ENCODE measurements at places on chromosomes 2 and 18.

GRCh38 chr2:48448274-48449061, 81.5 kb upstream of the STON1 start:
- no peak for DNase-seq

DNA sequence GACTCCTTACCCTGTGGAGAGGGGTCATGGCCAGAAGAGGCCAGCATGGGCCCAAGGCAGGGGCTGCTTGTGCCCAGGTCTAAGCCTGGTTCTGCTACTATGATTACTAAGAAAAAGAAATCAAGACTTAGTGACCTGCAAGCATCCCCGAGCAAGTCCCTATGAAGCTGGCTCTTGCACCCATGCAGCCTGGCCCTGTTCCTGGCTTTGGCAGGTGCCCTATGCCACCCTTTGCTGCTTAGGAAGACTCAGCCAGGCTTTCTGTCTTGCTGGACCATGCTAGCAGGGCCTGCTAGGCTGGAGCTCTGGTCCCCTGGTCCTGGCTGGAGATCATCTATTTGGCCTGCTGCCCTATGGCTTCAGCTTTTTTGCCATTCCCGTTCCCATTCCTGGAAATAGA, 309.4 kb upstream of the EPAS1 start:
- no peak for DNase-seq

GRCh38 chr18:36467614-36468013, 170.1 kb downstream of the FHOD3 start:
- no peak for DNase-seq

DNA sequence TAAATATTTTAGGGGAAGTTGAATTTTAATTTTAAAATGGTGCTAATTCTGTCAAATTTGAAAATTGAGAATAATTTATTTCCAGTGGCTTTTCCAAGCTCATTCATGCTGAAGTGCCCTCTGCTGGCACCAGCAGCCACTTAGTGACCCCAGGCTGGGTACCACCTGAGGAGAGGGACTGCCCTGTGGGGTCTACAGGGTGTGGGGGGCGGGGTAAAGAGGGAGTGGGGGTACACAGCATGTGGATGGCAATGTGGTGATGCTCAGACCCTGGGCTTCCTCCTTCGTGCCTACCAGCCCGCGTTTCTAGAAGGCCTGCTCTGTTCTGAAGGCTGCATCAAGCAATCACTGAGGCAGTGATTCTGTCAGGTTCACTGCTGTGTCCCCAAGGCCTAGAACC, 45.1 kb upstream of the SCLY start:
- DNase-seq: no peak

- DNase-seq: no peak
Measured at GRCh38 chr2:230798769-230799399, 65.9 kb upstream of the ITM2C start.

- no peak for DNase-seq
Measured at GRCh38 chr2:201964631-201965206, 68.9 kb upstream of the FZD7 start.

- DNase-seq: no peak
Measured at GRCh38 chr2:201698588-201699226, at the start of gene MPP4. MPP4 (minus strand) TSS chr2:201698644; CDS start chr2:201693954, 4,690 bp downstream.

DNA sequence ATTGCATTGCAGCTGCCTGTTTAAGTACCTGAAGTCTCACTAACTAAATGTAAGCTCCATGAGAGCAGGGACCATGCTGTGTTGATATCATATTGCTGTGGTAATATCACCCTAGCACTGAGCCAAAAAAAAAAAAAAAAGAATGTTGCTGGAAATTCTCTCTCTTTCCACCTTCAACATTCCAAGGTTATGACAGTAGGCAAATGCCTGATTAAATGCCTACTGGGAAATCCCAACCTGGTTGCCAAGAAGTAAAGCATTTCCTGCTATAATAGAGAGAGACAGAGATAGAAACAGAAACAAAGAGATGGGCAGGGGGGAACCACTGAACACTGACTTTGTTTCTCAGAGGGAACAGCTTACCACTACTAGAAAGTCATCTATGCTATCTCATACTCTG, 1604.2 kb downstream of the LRP1B start:
- DNase-seq: no peak

DNA sequence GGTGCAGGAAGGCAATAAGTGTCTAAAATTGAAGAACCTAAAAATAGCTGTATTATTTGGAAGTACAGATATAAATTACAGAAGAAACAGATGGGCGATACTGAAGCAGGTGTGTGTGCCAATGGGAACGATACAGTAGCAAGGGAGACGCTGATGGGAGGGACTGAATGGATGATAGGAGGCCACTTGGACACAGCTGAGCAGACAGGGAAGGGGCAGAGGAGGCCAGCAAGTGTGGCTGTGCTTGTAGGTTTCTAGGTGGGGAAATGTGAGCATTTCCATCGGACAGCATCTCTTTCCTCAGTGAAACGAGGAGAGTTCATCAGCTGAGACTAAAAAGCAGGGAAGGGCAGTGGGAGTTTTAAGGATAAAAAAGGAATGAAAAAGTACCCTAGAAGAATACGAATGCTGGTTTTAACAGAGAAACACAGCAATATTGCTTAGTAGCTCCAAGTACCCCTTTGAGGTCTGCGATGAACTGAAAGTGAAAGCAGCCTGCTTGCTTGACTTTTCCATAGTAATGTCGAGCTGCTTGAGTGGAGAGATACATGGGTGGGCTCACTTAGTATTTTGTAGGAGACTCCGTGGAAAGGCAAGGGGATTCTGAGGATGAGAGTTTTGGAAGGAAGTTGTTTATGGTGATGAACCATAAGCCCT, 91.7 kb upstream of the EPC2 start:
- peak; percentile 22 for DNase-seq

DNA sequence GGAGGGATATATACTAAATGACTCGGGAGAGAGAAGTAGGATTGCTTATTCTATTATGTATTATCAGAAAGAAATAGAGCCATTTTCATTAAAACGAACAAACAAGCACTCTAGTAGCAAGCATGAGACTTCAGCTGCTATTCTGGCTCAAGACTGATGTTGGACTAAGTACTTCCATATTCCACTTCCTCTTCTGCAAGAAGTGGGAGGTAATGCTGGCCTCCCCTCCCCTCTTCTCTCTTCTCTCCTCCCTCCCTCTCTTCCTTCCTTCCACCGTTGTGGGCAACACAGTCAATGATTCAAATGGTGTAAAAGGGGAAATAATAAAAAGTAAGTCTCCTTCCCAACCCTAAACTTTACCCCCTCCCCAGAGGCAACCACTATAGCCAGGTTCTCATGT, 62.6 kb downstream of the EMX1 start:
- DNase-seq: no peak

GRCh38 chr2:239692362-239692851, 291.6 kb upstream of the HDAC4 start:
- no peak for DNase-seq

GRCh38 chr2:124478761-124479160, 453.7 kb downstream of the CNTNAP5 start:
- DNase-seq: no peak

DNA sequence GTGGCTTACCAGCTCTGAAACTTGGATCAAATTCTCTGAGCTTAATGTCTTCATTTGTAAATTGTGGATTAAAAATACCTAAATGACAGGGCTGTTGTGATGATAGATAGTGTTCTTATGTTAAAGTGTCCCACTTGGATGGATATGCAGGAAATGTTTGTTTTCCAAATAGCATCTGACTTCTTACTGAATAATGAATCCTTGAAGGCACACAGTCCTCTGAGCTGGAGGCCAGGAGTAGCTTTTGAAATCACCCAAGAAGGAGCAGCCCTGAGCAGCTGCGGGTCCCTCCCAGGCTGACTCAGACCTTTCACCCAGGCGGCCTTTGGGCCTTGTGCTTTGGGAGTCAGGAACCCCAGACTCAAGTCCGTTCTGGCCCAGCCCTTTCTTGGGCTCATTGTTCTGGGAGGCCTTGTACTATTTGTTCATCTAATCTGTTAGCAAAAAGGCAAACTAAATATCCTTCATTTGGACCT, 173.0 kb upstream of the GATA6 start:
- no peak for DNase-seq

GRCh38 chr2:232641153-232641848, 7.9 kb downstream of the EFHD1 start:
- no peak for DNase-seq

- no peak for DNase-seq
Measured at GRCh38 chr2:3965953-3966352, 262.6 kb downstream of the DCDC2C start.

DNA sequence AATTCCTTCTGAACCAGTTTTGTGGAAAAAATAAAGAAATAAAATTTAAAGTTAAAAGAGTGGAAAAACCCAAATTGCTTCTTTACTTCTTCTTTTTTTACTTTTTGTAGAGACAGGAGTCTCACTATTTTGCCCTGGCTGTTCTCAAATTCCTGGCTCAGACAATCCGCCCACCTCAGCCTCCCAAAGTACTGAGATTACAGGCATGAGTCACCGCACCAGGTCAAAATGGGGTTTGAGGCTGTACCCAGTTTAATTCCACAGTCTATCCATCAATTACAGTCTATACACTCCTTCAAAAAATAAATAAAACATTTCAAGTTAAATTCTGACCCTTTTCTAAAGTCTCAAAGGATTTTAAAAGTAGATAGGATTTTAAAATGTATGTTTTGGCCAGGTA, 120.3 kb downstream of the FAM161A start:
- DNase-seq: no peak

- DNase-seq: no peak
Measured at GRCh38 chr2:217693363-217693762, 309.4 kb downstream of the TNS1 start.

- DNase-seq: no peak
Measured at GRCh38 chr2:168907940-168908662, 7.0 kb downstream of the G6PC2 start.

DNA sequence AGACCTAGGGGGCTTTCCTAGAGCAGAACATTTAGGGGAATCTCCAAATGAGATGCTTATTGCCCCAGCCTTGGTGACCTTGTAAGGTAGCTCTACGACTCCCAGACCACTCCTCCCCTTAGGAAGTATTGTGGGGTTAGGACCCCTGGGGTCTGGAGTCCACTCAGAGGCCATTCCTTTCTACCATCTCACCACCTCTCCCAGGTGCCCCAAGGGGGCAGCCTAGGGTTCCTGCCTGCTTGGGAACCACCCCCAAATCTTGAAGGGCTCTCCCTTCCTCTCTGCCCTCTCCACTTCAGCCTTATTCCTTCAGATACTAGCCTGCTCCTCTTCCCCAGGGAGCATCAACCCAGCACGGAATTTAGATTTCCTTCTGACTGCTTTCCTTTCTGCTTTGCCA, 17.5 kb upstream of the EXOC6B start:
- DNase-seq: no peak

DNA sequence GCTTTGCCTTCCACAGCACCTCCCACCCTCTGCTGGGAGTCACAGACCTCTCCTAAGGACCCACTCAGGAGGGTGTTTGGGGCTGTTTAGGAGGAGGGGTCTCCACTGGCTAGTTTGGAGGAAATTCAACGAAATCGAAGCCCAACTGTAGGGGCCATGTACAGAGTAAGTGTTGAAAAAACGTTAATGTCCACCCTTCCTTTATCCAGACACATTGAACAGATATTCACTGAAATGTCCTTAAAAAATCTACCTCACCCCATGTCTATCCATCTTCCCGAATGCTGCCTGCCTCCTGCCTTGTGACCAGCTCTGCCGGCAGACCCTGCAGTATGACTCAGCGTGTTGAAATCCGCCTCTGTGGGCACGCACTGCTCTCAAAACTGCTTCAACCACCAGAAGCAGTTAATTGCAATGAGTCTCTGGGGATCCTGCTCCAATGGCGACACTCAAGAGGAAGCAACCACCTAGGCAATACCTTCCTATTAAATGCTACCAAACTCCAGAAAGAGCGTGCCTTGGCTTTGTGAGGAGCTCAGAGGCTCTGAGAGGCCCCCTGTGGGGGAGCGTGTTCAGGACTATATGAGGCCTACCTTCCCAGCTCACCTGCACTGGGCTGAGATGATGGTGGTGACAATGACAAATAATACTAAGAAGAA, 61.4 kb upstream of the RTN4 start:
- no peak for DNase-seq

DNA sequence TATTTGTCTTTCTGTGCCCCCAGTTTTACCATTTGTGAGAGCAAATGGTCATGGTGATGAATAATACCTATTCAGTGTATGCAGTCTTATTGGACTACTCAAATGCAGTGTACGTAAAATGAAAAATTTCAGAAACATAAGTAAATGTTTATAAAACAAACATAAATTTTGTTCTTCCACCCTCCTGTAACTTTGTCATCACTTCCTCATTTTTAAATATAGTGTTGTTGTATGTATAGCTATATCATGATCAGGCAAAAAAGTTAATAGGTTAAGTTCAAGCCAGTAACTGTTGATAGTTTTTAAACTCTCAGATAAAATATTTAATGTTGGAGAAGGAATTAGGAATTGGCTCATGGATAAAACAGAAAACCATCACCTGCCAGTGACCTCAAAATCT, 93.2 kb downstream of the KLF7 start:
- DNase-seq: no peak

GRCh38 chr2:221075203-221075602, 496.9 kb downstream of the EPHA4 start:
- DNase-seq: no peak

- no peak for DNase-seq
Measured at GRCh38 chr2:47617028-47617427, 165.9 kb upstream of the MSH6 start.

DNA sequence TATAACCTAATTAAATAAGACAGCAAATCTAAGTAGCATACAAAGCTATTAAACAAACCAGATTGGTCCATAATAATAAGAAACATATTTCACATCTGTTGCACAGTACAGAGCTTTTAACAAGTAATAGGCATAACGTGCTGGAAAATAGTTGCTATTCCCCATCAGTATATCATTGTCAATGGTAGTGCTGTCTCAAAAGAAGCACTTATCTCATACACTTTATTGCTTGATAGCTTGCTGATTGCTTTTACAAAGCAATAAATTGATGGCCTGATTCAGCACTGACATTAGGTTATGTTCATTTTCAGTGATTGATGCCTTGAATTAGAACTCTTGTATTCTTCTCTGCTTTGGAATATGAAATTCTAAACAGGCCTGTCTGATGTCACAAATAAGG, 641.7 kb downstream of the CBLN2 start:
- no peak for DNase-seq

- DNase-seq: peak; percentile 34
Measured at GRCh38 chr2:179218848-179219594, 45.6 kb downstream of the SESTD1 start.

DNA sequence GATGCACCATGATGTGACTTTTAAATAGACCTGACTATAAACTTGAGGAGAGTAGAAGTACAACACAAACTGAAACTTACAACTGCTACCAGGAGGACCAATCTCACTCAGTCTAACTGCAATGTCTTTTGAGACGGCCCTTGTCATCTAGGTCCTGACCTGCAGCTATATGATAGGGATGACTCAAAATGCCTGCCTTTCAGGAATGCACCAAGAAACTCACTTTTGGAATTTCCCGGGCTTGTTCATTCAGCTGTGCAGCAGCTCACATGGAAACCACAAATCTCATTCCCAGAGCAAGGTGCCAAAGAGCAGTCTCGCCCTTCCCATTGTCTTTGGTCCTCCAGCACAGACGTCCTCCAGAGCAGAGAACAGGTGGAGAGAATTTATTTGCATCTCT, 113.7 kb downstream of the SPOPL start:
- DNase-seq: no peak

GRCh38 chr2:216016581-216016980, 3.2 kb upstream of the MREG start:
- no peak for DNase-seq

Measured in GM19239 (cell line).